A549 treated with Mapracorat at 1 μM for 4 hours (cell line): ENCODE measurements at places on chromosomes 1 and 21. TPM values are rescaled to one million over a fixed set of nuclear protein-coding genes. Genes with fewer than 3 reads are reported as not detected.

Gene RIMS3
- 0.97 to 1.3 TPM (median 1.1 TPM) in 5 replicates for total RNA-seq

Gene GJA4
- total RNA-seq: 0.13 TPM in 1 of 5 replicates, not detected in the others

Gene LEMD1
- not detected in 5 replicates for total RNA-seq

Gene LIN9
- total RNA-seq: 6.0 to 7.8 TPM (median 7.5 TPM) in 5 replicates

Gene SESN2
- 6.2 to 8.8 TPM (median 8.3 TPM) in 5 replicates for total RNA-seq

Gene CRNN
- not detected in 5 replicates for total RNA-seq

Gene MAP1LC3C
- total RNA-seq: 0.19 to 0.35 TPM (median 0.24 TPM) in 4 of 5 replicates, not detected in the other

Gene RGL1
- total RNA-seq: 0.64 to 0.95 TPM (median 0.82 TPM) in 5 replicates

Gene CATSPERE
- total RNA-seq: 0.06 to 0.08 TPM (median 0.07 TPM) in 3 of 5 replicates, not detected in the others

Gene S100A14
- total RNA-seq: 0.24 to 0.73 TPM (median 0.38 TPM) in 5 replicates

Gene YIPF1
- total RNA-seq: 11.2 to 14.5 TPM (median 12.3 TPM) in 5 replicates

Gene BACE2
- total RNA-seq: 20.1 to 23.2 TPM (median 22.0 TPM) in 5 replicates

Gene HES3
- not detected in 5 replicates for total RNA-seq

Gene LELP1
- not detected in 5 replicates for total RNA-seq

Gene IL19
- total RNA-seq: 0.13 TPM in 1 of 5 replicates, not detected in the others

Gene C1orf53
- total RNA-seq: 4.7 to 8.2 TPM (median 5.9 TPM) in 5 replicates

Gene LCE1C
- not detected in 5 replicates for total RNA-seq

Gene MATN1
- 0.11 to 0.26 TPM (median 0.17 TPM) in 4 of 5 replicates, not detected in the other for total RNA-seq

Gene FAM72C
- total RNA-seq: 4.3 to 5.7 TPM (median 4.7 TPM) in 5 replicates

Gene FBXO2
- total RNA-seq: 6.9 to 10.3 TPM (median 9.1 TPM) in 5 replicates

Gene IPP
- total RNA-seq: 4.1 to 6.0 TPM (median 5.0 TPM) in 5 replicates

Gene NGF
- total RNA-seq: 1.0 to 1.7 TPM (median 1.3 TPM) in 5 replicates

Gene CD53
- not detected in 5 replicates for total RNA-seq

Gene CADM3
- 0.06 to 0.15 TPM (median 0.09 TPM) in 4 of 5 replicates, not detected in the other for total RNA-seq

Gene NCF2
- total RNA-seq: 1.1 to 2.3 TPM (median 1.9 TPM) in 5 replicates

Gene KLHDC8A
- total RNA-seq: 0.60 to 0.89 TPM (median 0.66 TPM) in 5 replicates

Gene CFHR3
- 0.08 to 0.35 TPM (median 0.14 TPM) in 3 of 5 replicates, not detected in the others for total RNA-seq

Gene KISS1
- total RNA-seq: 0.21 to 1.1 TPM (median 0.64 TPM) in 4 of 5 replicates, not detected in the other

Gene UTS2
- total RNA-seq: not detected in 5 replicates

Gene S100A11
- 1,798 to 1,960 TPM (median 1,929 TPM) in 5 replicates for total RNA-seq

Gene TNFRSF25
- total RNA-seq: 2.3 to 4.9 TPM (median 3.4 TPM) in 5 replicates

Gene FCER1G
- 0.28 to 0.54 TPM (median 0.34 TPM) in 3 of 5 replicates, not detected in the others for total RNA-seq

Gene RGS7
- 0.05 TPM in 1 of 5 replicates, not detected in the others for total RNA-seq

Gene LRIF1
- total RNA-seq: 15.8 to 17.8 TPM (median 16.5 TPM) in 5 replicates

Gene MCOLN2
- total RNA-seq: 1.5 to 2.5 TPM (median 2.0 TPM) in 5 replicates

Gene HENMT1
- total RNA-seq: 3.9 to 5.3 TPM (median 4.3 TPM) in 5 replicates

Gene EXTL1
- not detected in 5 replicates for total RNA-seq

Gene FLG
- 0.01 TPM in 1 of 5 replicates, not detected in the others for total RNA-seq

Gene CD1B
- total RNA-seq: not detected in 5 replicates

Gene SERPINC1
- not detected in 5 replicates for total RNA-seq

Gene ANGPTL1
- total RNA-seq: not detected in 5 replicates

Gene CCT3
- total RNA-seq: 382 to 400 TPM (median 397 TPM) in 5 replicates

Gene ACOT11
- 1.7 to 2.5 TPM (median 2.3 TPM) in 5 replicates for total RNA-seq

Gene UBASH3A
- total RNA-seq: 0.11 to 0.21 TPM (median 0.16 TPM) in 5 replicates

Gene PDZK1
- total RNA-seq: 0.72 to 1.1 TPM (median 0.83 TPM) in 5 replicates

Gene NTRK1
- 0.08 to 0.18 TPM (median 0.13 TPM) in 3 of 5 replicates, not detected in the others for total RNA-seq

Gene LCE2B
- total RNA-seq: not detected in 5 replicates

Gene APCS
- not detected in 5 replicates for total RNA-seq

Gene TMEM39B
- total RNA-seq: 8.3 to 12.3 TPM (median 10.7 TPM) in 5 replicates

Gene NBPF20
- total RNA-seq: 2.7 to 4.2 TPM (median 3.3 TPM) in 5 replicates

Gene RAB42
- 2.9 to 3.5 TPM (median 3.1 TPM) in 5 replicates for total RNA-seq

Gene PTPN14
- 8.0 to 13.6 TPM (median 10.7 TPM) in 5 replicates for total RNA-seq
